ENCODE measurements at places on chromosomes 2 and 18.

DNA sequence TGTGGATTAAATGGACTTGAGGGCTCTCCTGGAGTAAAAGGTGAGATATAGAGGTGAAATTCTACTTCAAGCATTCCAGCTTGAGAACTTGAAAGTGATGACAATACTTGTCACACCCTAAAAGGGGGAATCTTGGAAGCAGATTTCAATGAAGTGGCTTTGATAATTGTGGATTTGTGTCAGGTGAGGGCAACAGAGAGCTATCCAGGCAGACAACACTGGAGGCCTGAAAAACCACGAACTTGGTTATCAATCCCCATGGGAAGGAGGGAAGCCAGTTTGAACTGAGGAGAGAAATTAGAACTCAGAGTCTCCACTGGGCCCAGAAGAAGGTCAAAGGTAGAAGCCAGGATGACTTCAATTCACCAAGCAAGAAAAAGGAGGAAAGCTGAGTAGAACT lies 263.9 kb downstream of the FIGN start:
- peak; percentile 13 for DNase-seq

DNA sequence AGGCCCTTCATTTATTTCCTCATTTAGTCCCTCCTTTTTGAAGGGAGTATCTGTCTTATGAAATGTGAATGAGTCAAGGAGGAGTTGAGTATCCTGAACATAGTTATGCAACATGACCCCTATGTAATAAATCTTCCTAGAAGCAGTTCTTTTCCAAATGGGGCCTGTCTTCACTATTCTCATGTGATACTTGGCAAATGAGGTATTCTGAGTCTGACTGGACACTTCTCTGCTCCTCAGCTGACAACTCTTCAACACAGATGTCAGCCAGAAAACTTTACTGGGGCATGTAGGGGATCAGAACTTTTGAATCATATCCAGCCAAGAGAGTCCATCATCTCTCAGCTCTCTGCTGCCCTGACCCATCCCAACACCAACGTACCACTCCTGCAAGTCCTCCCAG lies 291.6 kb downstream of the ZNF385B start:
- DNase-seq = peak; percentile 93

GRCh38 chr2:233399306-233400225 lies 45.3 kb downstream of the DGKD start:
- DNase-seq = no peak

GRCh38 chr2:37585295-37585908 lies 86.0 kb downstream of the CDC42EP3 start:
- DNase-seq = peak; percentile 47

DNA sequence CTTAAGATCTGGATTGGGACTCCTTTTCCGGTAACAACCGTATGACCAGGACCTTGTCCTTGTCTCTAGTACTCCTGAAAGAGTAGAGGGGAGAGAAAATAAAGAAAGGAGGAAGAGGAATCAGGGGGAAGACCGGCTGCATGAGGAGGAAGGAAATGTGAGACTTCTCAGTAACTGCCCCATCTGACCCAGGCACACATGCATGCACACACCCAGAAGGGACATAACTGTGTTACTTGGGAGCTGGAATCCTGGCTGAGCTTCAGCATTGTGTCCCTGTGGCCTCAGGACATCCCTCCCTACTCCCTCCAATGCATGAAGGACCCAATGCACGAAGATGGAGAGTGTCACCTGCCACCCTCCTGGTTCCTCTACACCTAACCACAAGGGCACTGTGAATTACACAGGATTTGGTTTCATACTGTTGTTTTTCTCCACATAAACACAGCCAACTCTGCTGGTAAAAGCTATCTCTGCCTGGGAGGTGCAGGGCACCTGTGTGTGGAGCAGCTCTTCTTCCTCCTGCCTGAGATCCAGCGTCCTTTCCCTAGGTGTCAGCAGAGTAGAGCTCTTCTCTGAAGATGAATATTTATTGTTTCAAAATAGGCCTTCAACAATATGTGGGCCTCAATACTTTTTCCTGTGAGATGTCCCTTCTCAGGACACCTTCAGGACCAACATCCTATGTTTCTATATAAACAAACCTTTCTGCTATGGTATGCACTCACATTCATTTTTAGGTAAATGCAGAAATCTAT lies 574.1 kb upstream of the ID2 start:
- no peak for DNase-seq

DNA sequence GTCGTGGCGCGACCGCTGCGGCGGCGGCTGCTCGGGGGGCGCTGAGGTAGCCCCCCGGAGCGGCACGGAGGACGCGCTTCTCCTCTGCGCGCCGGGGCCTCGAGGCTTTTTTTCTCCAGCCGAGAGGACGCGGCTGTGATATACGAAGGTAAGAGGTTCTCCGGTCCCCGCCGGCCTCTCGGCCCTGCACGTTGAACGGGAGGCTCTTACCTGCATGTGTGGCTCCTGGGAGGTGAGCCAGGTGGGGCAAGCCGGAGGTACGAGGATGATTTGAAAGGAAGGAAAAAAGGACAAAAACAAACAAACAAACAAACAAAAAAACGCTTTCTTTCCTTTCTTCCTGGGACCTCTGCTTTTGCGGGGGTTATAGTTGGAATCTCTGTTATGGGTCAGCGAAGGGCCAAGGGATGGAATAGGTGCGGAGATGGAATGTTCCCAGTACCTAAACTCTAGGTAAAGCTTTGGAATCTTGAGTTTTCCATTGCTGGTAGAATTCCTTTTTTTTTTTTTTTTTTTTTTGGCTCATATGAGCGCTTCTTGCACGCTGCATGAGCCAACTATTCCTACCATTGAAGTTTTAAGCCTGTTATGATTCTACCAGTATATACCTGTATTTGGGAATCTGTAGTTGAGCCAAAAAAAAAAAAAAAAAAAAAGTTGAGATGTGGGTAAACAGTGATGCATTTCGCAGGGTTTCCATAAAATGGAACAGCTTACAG lies 674 bp downstream of the PTPN4 start:
- peak; percentile 1 for DNase-seq

GRCh38 chr2:175880-176820 lies 87.7 kb downstream of the SH3YL1 start:
- no peak for DNase-seq

DNA sequence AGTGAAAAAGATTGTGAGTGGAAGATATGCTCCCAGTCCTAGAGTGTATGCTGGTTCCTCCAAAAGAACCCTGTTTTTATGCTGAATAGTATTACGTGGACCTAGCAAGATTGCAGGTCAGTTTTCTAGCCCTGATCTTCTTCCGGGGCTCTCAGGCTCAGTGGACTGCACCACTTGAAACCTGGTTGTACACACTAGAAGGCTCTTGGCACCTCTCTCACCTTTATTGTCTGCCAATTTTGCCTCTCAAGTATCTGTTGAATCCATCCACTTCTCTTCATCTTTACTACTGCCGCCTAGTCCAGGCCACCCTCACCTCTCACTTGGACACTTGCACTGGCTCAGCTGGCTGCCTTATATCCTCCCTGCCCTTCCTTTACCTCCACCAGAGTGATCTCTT lies 16.8 kb downstream of the TTC39C start:
- no peak for DNase-seq

- no peak for DNase-seq
Observed at GRCh38 chr2:27771202-27771547, 344 bp upstream of the MRPL33 start.

GRCh38 chr2:79432731-79433146 lies 80.1 kb upstream of the CTNNA2 start:
- DNase-seq = no peak

- DNase-seq = no peak
Observed at GRCh38 chr2:17184512-17184911, 333.7 kb downstream of the RAD51AP2 start.

DNA sequence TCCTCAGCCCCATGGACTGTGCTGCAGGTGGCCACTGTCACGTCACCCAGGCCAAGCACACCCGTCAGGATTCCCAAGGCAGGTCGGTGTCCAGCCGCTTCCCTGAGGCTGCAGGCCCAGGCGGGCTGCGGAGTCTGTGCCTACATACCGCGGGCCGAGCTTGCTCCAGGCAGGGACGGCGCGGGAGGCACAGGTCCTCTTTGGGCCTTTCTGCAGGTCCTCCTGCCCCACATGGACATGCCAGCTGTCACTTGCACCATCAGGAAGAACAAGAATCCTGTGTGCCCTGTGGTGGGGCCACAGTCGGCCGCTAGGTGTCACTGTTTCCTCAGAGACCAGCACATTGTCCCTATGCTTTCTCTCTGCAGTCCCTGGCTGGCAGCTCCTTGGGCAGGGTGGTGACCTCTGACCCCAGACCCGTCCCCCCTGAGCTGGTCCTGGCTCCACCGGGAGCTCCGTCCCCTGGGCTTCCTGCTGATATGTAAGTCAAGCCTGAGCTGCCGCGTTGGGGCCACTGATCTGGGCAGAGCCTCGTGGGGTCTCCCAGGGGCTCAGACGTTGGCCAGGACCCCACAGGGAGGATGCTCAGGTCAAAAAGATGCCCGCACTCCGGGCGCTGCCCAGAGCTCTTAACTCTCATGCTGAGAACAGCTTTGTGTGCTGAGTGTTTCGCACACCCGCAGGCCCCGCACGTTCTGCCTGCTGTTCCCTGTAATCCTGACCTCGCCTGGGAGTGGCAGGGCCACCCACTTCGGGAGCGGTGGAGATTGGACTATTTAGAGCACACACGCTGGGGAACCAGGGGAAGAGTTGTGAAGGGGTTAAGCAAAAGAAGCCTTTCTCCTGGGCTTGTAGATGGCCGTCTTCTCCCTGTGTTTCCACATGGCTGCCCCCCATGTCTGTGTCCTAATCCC lies 17.3 kb upstream of the AGXT start:
- peak; percentile 57 for DNase-seq

DNA sequence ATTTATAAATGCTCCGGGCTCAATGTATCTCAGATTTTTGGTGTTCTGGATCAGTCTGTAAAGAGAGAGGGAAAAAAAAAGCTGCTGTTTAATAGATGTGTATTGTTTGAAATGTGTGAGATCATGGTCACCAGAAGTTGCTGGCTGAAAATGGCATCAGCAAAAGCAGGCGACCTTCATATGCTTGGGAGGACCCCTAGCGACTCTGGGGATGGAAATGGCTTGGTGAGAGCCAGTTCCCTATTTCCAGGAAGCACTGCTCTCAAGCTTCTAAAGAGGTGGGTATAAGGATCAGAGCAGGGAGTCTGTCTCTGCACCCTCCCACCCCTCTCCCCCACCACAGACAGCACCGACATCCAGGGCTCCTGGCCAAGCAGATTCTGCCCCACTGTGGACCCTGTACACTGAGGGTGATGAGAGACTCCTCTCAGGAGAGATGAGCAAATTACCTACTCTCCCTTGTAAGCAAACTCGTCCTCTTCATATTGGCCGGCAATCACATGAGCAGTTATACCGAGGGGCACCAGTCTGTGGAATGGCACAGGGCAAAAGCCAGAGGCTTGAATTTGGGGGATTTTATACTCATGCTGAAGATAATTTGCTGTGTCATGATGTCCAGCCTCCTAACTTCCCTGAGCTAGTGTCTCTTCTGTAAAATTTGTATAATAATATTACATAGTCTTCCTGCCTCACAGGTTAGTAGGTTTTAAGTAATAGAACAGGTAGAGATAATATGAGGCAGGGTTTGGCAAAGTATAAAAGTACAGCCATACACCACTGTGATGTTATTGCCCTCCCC lies 29.6 kb downstream of the LHCGR start:
- DNase-seq = peak; percentile 50

- DNase-seq = no peak
Observed at GRCh38 chr2:96527286-96528005, 9.1 kb upstream of the ARID5A start.

GRCh38 chr2:71822463-71822862 lies 325.2 kb downstream of the CYP26B1 start:
- DNase-seq = no peak

DNA sequence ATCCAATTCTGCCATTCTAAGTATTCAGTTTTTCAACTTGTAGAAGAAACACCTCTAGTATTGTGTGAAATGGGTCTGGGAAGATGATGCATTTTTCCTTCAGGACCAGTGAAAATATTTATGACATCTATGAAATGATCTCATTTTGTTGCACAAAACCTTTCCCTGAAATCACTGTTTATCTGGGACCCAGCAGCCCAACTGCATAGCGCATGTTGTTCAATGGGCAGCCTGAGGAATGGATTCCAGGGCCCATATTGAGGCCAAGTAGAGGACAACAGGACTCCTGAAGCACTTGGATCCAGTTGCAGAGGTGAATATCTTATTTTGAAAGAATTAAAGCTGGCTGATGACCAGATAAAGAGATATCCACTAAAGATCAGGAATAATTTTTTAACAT lies 7.3 kb downstream of the RBMS1 start:
- DNase-seq = peak; percentile 18

DNA sequence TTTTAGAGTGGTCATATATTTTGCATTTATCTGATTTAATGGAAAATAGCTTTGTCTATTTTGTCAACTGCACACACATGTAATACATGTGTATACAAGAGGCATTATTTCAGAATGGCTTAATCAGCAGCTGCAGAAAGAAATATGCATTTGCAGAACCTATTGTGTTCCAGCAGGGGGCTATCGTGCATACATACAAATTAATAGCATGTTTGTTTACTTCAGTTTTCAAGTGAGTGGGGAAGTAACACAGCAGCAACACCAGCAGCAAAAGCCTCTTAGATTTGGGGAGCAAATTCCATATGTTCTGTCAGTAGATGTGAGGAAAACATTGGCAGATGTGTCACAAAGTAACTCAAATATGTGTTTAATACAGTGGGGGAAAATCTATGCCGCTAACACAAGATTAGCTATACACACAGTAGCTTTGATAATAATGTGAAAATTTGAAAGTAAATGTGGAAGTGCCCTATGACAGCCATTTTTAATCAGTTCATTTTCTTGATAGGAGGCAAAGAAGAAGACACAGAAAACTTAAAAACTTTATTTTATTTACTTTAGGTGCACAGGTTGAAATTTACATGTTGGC lies 218.1 kb downstream of the WDR7 start:
- peak; percentile 71 for DNase-seq

GRCh38 chr18:51716277-51716676 lies 518.8 kb upstream of the MEX3C start:
- no peak for DNase-seq

DNA sequence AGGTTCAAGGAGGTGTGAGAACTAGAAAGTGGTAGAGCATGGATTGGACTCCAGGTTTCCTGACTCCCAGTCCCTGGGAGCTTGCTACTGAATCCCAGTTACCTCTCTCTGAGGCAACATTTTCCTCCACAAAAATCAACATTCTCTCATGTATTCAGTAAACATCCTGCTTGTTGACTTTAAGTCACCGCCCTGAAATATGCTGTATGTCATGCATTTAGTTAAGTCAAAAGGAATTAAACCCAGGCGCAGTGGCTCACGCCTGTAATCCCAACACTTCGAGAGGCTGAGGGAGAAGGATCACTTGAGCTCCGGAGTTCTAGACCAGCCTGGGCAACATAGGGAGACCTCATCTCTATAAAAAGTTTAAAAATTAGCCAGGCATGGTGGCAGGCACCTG lies 3.8 kb downstream of the MATN3 start:
- DNase-seq = no peak

GRCh38 chr18:78821396-78821795 lies 158.2 kb upstream of the SALL3 start:
- no peak for DNase-seq

DNA sequence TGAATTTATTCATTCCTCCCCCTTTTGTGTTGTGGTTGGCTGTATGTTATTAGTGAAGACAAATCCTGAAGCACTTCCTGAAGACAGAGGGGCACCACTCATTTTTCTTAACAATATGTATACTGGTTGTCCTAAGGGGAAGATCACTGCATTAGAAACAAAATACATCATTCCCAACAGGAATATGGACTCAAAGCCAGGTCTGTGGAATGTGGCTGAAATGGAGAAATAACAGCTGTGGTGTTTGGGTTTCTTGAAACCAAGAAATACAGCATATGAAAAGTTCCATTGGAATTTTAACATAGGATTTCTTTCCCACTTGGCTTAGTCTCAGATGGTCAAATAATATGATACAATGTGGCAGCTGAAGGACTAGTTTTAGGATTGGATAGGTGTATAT lies 267.6 kb downstream of the KCNE4 start:
- no peak for DNase-seq

Measured in HCEC 1CT (cell line).